ENCODE measurements at places on chromosomes 16 and 17.

GRCh38 chr17:74937064-74938051, 1.7 kb downstream of the OTOP3 start:
- no peak for DNase-seq

- no peak for DNase-seq
These were observed 54.0 kb downstream of the MRM3 start for GRCh38 chr17:836151-836550.

DNA sequence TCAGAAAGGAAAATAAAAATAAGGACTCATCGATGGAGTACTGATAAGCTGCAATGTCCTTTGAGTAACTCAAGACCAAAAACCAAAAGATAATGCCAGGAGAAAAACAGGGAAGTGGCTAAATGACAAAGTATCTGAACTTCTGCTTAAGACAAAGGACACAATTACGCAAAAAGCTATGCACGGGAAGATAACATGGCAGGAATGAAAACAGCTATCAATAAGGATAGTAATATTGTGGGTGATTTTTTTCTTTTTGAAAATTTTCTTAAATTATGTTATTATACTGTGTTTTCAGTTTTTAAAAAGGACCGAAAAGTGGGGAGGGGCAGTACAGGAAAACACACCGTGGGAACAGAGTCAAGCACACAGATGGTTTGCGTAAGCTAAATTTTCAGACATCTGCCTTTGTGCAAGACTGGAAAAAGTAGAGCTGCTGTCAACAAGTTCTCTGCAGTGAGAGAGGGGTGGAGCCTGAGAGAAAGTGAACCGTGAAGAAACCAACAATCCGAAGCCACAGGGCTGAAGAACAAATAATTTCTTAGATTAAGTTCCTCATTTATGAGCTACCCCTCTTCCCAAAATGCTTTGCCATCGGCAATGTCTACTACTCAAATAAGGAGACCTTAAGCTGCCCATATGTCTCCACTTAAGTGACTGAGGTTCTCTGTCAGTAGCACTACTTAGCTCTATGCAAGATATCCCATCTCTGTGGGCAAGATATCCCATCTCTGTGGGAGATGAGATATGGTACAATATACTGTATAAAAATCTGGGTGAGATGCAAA, 99.9 kb upstream of the CORO6 start:
- peak; percentile 65 for DNase-seq

- no peak for DNase-seq
These were observed 22.1 kb downstream of the C17orf58 start for GRCh38 chr17:67974185-67974584.

GRCh38 chr17:75889454-75889853, 7.3 kb downstream of the TRIM65 start:
- DNase-seq = no peak

DNA sequence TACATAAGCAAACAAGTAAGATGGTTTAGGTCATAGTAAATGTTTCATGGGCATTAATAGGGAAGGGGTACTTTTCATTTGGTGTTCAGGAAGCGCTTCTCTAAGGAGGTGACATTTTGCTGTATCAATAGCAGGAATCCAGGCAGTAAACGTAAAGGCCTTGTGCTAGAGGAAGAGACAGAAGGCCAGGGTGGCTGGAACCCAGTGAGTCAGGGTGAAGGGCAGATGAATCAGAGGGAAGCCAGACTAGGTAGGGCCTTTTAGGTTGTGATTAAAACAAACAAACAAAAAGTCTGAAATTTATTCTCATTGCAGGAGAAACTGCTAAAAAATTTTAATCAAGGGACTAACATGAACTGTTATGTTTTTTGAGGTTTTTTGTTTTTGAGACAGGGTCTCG, 6.5 kb downstream of the BMERB1 start:
- DNase-seq = no peak

DNA sequence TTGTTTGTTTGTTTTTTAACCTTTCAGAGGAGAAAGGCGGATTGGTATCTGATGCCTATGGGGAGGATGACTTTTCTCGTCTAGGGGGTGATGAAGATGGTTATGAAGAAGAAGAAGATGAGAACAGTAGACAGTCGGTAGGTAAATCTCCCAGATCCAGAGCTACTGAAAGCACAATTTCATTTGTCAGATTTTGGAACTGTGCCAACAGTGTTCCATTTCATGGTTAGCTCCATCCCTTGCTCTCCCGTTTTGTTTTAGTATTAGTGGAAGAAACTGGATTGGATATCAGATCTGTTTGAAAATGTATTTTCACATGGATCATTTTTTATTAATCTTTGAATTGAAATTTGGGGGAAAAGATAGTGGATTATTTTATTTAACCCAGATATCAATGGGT, 1.4 kb downstream of the SAP30BP start:
- no peak for DNase-seq

DNA sequence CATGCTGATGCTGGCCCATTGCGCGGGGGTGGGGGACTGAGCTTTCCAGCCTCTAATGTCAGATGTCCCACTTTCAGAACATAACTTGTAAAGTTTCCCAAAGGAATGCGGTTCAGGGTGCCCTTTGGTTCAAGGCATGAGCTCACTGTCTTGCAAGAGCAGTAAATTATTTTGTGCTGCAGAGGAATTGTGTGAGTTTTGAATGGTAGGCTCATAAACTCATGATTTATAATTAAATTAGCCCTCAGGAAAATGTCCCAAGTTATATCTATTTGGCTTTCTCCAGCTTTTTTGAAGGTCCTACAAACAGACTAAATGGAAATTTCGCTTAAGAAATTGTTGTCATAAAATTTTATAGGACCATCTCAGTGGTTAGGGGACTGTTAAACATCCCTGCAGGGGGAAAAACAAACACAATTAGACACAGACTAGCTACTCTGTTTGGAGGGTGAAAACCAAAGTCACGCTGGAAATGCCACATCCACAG, 321.8 kb downstream of the HS3ST3B1 start:
- no peak for DNase-seq

DNA sequence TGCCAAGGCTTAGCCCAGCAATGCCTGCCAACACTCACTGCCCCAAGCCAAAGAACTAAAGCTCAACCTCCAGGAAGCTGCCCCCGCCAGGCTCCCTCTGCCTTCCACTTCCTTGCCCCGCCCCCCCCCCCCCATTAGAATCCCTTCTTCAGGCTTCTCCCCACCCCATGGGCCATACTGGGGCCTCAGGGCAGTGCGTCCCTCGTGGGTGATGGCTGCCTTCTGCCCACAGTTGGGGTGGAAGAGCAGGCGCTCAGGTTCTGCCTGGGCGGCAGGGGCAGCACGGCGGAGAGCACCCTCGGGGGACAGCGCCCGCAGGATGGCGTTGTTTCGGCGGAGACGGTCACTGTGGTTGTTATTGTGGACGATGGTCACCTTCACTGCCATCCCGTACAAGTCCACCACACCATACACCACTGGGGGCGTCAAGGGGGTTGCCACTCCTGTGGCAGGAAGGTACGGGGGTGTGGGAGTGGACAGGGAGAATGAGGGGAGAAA, 4.1 kb downstream of the NEURL4 start:
- no peak for DNase-seq

GRCh38 chr17:45029758-45030423, 21.5 kb downstream of the DCAKD start:
- DNase-seq = no peak

DNA sequence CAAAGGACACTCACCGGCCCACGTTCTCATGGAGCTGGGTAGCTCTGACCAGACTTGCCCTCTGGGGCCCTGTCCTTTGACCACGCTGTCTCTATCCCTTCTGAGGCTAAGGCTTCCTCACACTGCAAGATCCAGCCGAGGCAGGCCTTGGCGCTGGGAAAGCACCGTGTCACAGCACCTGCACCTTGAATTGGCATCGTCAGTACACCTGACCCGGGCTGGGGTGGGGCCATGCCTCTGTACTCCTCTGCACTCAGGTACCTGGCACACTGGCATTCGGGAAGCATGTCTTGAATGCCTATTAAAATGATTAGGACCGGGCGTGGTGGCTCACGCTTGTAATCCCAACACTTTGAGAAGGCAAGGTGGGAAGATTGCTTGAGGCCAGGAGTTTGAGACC, 6.0 kb downstream of the TBC1D24 start:
- no peak for DNase-seq

DNA sequence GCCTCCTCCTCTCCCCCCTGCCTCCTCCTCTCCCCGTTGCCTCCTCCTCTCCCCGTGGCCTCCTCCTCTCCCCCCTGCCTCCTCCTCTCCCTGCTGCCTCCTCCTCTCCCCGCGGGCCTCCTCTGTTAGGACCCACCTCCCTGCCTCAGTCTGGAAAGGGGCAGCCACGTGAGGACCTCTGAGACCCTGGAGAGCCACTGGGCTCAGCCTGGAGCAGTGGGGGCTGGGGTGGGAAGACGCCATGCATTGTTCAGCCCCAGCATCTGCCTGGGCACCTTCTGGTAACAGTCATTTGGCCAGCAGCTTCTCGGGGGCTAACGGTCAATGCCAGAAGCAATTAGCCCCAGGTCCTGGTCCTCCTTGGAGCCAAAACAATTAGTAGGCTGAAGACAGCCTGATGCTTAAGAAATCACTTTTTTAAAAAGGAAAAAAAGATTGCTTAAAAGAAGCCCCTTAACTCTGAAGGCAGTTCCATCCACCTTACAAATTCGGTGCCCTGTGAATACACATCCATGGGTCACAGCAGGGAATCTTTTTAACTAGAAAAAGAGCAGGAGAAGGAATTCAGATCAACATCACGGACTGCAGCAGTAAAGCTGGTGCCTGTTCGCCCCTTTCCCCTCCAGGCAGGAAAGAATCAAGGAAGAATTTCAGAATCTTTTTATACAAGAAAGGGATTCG, 29.8 kb downstream of the NXN start:
- DNase-seq = no peak

DNA sequence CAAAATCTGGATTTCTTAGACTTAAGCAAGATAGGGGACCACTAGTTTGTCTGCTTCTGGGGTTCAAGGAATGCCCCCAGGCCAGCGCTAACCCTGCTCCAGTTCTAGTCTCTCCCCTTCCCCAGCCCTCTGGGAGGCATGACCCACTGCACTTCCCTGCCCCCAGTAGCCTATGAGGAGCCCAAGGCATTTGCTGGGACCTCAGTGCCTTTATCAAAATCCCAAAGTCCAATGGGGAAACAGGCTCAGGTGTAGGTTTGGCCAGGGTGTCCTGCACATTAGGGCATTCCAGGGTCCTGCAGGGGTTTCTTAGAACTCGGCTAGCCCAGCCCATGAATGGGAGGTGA, 1.2 kb downstream of the IL4R start:
- DNase-seq = no peak

GRCh38 chr17:14331982-14332298, 31.1 kb downstream of the HS3ST3B1 start:
- DNase-seq = no peak

GRCh38 chr16:29673501-29673900, 5.5 kb upstream of the QPRT start:
- no peak for DNase-seq

DNA sequence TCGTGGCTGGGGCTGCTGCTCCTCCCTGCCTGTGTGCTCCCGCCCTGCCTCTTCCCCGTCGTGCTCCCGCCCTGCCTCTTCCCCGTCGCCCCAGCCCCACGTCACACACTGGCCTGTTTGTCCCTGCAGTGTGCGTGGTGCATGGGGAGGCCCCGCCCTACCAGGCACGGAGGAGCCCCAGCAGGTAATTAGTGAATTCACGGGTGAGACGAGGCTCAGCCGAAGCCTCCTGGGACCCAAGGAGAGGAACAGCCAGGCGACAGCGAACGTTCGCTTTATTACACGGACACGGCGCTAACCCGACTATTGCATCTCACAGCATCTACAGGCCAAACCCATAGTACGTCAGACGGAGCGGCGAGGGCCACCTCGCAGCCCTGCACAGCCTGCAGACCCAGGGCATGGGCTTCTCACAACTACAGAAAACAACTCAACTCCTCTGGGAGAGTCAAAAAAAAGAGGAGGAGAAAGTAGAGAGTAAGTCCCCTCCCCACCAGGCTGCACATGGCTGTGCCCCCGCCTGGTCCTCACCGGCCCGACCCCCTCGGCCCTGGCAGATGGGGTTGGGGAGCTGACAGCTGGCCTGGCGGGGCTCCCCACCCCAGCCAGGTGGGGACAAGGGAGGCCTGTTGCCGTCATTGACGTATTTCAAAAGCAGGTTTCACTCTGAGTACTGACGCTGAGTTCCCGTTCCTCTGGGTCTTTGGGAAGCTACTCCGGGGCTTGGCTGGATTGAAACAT, 4.3 kb upstream of the PABPN1L start:
- no peak for DNase-seq

GRCh38 chr17:8221663-8222379, 11.4 kb upstream of the AURKB start:
- DNase-seq = peak; percentile 88

Data from CD4-positive, alpha-beta T cell treated with Interleukin-6 for 4 hours (primary cell).